ENCODE measurements at places on chromosomes 7 and 10. TPM values are rescaled to one million over a fixed set of nuclear protein-coding genes. Genes with fewer than 3 reads are reported as not detected.

The ADARB2 gene
- 0.33 TPM for polyA plus RNA-seq

The ANKRD22 gene
- polyA plus RNA-seq, result 31.5 TPM

The MACROH2A2 gene
- 9.4 TPM for polyA plus RNA-seq

The BMI1 gene
- 11.3 TPM for polyA plus RNA-seq

The LRGUK gene
- 0.09 TPM for polyA plus RNA-seq
